ENCODE measurements at places on chromosomes 6 and 20.

DNA sequence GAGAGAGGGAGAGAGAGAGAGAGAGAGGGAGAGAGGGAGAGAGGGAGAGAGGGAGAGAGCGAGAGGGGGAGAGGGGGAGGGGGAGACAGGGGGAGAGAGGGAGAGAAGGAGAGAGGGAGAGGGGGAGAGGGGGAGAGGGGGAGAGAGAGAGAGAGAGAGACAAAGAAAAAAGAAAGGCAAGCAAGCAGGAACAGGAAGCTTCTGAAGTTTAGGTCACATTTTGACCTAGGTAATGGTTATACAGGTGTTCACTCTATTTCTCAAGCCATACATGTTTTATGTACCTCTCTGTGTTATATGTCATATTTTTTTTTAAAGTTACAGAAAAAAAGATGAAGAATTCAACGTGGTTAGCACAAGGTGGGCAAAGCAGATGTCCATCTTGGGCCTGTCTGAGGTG is 9.4 kb downstream of the NHSL1 start:
- no peak for DNase-seq

DNA sequence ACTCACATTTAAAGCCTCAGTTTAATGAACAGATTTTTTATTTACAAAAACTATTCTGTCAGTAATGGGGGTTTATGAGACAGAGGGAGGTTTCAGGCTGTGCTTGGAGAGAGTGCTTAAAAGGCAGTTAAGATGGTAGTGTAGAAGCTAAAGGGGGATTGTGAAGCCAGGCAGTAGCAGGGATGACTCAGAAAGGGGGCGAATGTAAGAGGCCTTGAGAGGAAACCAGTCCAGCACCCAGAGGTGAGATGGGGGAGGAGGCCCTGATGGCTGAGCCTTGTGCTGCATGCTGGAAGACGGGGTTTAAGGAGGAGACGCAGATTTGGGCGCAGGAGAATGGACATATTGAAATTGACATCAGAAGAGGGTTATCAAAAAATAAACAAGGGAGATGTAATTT is 6.6 kb upstream of the SERPINB9 start:
- no peak for DNase-seq

- DNase-seq = no peak
These were observed 63.3 kb downstream of the FAM50B start for GRCh38 chr6:3912361-3913076.

DNA sequence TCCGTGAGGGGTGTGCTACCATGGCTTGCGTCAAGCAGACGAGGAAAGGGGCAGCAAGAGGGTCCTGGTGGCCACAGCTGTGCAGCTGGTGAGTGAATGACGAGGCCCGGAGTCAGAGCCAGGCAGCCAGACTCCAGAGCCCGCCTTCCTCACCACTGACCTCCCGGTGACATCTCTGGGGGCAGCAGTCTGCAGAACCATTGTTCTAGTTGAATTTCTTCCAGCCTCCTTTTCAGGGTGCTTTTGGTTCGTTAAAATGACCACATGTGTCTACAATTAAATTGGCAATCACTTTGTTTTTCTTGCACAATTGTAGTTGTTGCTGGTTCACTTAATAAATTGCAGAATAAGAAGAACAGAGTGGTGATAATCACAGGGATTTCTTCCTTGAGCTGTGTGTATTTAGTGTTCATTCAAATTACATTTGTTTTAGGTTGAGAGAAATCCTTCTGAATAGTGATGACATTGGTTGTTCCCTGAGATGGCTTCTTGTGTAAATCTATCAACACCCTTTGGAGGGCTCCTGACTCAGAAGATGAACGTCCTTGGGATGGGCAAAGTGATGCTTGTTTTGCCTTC is 96.4 kb downstream of the TULP4 start:
- DNase-seq = no peak

GRCh38 chr20:24819331-24819965 is 129.6 kb upstream of the CST7 start:
- DNase-seq = no peak
